ENCODE measurements at places on chromosomes 1 and 21.

- DNase-seq = no peak
Measured at GRCh38 chr1:18505666-18506065, 24.9 kb downstream of the KLHDC7A start.

GRCh38 chr1:7646981-7647901, 123.9 kb upstream of the VAMP3 start:
- peak; percentile 67 for DNase-seq

DNA sequence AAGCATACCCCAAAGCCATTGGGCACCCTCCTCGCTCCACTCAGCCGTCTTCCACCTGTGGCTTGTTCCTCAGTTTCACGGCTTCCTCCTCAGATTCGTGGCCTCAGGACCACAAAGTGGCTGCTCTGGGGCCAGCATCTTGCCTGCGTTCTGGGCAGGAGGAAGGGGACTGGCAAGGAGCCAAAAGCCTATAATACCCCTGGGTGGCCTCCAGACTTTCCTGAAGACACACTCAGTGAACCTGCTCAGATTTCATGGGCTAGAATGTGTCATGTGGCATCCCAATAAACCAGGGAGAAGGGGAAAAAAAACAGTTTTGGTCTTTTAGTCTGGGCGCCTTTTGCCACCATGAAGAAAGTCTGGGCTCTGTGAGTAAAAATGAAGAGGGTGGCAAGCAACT, 62.0 kb downstream of the SDC3 start:
- DNase-seq = no peak

GRCh38 chr1:151739590-151740355, 18.5 kb downstream of the RIIAD1 start:
- no peak for DNase-seq

- peak; percentile 1 for DNase-seq
Measured at GRCh38 chr21:24428591-24429199, 1178.6 kb downstream of the MRPL39 start.

GRCh38 chr1:112685913-112686312, 11.5 kb downstream of the MOV10 start:
- no peak for DNase-seq

- DNase-seq = no peak
Measured at GRCh38 chr1:33274446-33274845, 18.2 kb downstream of the ZNF362 start.

GRCh38 chr21:25029580-25029979, 577.7 kb downstream of the MRPL39 start:
- no peak for DNase-seq

- no peak for DNase-seq
Measured at GRCh38 chr1:207362962-207363860, 41.7 kb downstream of the CD55 start.

DNA sequence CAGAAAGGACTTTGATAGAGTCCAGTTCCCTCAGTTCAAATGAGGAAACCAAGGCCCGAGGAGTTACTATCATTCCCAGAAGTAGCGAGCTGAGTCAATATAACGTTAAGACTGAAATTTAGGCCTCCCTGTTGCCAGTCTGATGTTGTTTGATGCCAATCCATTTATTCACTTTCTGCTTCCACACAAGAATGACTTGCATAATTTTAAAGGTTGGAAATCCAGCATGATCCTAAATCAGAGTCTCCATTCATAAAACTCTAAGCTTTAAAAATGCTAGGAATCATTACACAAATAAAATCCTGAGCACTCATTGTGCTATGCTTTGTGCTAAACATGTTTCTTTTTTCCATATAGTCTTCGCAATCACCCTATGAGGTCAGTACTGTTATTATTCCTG, 414.4 kb downstream of the PTBP2 start:
- DNase-seq = no peak

GRCh38 chr1:93814059-93814794, 64.8 kb downstream of the DNTTIP2 start:
- DNase-seq = peak; percentile 58

- DNase-seq = no peak
Measured at GRCh38 chr1:55378582-55378981, 163.4 kb upstream of the USP24 start.

DNA sequence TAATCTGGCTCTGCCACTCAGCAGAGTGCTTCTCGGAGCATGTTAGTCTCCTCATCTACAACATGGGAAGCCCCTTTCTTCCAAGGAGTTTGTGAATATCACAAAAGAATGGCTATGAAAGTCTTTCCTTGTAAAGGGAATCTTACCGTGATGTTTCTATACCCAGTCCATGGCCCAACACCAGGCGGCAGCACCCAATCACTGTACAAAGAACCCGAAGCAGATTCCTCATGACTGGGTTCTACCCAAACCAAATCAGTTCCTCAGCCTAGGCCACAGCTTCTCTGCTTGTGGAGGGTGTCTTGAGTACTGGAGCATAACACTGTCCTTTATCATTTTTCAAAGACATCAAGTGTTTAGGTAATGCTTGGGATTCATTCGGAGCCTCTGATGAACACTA, 16.6 kb upstream of the SLFNL1 start:
- no peak for DNase-seq

GRCh38 chr21:41583274-41583790, 75.4 kb upstream of the TMPRSS2 start:
- no peak for DNase-seq

GRCh38 chr1:156654700-156655099, 12.8 kb downstream of the BCAN start:
- no peak for DNase-seq

GRCh38 chr1:23198373-23198772, 18.9 kb downstream of the HTR1D start:
- no peak for DNase-seq

- no peak for DNase-seq
Measured at GRCh38 chr1:234545517-234546386, 64.2 kb downstream of the IRF2BP2 start.

DNA sequence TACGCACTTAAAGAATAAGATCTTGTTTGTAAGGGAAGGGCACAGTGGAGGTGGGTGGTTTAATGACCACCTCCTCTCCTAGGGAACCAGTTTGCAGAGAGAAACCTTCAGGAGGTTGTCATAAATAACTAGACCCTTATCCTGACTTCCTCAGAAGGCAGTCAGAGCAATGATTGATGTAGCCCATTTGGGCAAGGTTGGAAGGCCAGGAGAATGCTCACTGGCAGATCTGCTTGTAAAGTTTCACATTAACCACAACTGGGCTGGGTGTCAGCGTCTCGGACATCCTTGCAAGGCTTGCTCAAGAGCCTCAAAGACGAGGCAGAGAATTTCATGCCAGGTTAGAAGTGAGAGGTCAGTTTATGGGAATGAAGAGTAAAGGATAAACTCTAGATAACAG, 87.6 kb upstream of the TRABD2B start:
- DNase-seq = no peak

DNA sequence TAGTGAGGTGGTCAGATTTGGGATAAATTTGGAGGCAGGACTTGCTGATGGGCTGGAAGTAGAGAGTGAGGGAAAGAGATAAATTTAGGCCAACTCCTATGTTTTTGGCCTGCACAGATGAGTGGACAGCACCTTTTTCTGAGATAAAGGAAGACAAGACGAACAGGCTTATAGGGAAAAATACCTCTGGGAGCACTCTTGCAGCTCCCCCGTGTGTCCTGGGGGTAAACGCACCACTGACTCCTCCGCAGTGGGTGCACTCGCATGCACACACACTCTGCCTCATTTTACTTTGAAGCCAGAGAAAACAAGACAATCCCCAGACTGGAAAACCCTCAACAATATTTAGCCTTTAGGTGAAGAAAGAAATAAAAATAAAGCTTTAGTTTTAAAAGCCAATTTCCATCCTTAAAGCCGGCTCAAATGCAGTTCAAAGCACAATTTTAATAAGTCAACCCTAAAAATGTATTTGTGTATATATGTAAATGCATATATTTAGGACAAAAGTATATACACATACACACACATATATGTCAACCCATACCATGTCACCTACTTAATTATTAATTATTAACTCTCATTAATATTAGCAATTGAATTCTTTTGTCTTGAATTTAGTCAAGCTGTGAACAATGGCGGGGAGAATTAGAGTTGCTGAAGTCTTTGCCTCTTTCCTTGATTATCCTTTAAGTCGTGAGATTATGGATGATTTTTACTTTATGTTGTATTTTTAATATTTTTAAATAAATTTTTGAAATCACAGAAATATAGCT, 341.8 kb downstream of the ZNF326 start:
- no peak for DNase-seq

DNA sequence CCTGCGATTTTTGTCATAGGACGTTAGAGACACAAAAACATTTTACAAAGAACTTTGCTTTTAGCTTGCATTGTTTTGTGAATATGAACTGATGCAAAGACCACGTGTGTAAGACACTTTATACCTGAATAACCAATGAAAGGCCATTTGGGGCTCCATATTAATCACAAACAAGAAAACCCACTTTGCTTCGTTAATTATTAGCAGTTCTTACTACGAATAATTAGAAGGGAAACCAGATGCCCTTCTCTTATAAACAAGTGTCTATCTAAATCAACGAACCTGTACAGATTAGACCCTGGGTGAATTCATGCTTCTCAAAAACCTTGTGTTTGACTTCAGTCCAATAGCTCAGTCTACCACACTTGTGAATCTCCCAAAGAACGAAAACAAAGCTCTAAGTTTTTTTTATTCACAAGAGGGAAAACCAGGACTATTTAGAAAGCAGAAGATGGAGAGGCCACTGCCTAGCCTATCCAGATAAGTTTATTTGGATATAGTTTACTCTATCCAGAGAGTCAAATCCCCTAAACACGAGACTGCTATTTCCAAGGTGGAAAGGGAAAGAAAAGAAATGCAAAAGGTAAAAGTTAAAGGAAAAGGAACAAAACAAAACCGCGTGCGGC, 897 bp downstream of the CYYR1 start:
- DNase-seq = no peak

DNA sequence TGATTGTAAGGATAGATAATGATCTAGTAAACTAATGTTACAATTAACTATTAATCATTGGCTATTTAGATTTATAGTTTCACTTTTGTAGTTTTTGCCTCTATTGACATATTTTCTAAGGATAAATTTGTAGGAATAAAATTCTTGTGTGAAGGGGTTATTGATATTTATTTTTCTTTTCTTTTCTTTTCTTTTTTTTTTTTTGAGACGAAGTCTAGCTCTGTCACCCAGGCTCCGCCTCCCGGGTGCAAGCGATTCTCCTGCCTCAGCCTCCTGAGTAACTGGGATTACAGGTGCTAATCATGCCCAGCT, 24.0 kb upstream of the DISC1 start:
- no peak for DNase-seq

GRCh38 chr1:247539215-247539614, 3.0 kb upstream of the OR2C3 start:
- no peak for DNase-seq

- no peak for DNase-seq
Measured at GRCh38 chr1:182998482-182998881, 24.7 kb upstream of the LAMC1 start.

All from effector memory CD8-positive, alpha-beta T cell (primary cell).